ENCODE measurements at places on chromosomes 4 and X. TPM values are rescaled to one million over a fixed set of nuclear protein-coding genes. Genes with fewer than 3 reads are reported as not detected.

DNA sequence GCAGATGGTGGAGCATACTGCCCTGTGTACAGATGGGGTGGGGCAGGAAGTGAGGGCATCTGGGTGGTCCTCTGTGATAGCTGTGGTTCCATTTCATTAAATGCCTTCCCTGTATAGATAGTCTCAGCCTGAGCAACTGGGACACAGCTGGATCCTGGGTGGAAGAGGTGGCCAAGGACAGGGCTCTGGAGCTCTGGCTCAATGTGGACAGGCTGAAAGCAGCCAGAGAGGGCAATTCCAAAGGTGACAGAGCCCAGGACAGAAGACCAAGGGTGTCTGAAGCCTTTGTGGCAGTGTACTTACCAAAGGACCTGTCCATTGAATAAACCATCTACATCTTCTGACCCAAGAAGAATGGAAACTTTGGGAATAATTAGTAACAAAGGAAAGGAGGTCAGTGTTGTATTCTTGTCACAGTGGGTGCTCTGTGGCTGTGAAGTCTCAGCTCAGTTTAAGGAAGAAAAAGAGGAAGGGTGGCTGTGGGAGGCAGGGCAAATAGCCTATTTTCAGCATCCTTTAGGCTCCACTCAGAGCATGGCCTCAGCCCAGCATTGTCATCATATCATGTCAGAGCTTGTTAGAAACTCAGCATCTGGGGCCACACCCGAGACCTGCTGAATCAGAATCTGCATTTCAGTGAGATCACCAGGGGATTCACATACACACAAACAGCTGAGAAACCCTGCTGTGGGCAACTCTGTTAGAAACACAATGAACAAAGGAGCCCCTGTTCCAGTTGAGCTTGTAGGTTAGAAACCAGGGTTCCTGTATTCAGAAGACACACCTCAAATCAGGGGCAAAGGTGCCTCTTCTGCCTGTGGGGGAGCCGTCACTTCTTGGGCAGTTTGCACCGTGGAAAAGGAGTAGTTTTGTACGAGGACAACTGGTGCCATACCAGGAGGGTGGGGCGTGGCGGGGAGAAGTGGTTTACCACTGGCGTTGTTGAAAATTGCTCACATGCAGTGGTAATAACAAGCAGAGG is 168.6 kb downstream of the PTTG2 start:
- no peak for DNase-seq

The WNK3 gene
- 1.8 TPM for total RNA-seq

DNA sequence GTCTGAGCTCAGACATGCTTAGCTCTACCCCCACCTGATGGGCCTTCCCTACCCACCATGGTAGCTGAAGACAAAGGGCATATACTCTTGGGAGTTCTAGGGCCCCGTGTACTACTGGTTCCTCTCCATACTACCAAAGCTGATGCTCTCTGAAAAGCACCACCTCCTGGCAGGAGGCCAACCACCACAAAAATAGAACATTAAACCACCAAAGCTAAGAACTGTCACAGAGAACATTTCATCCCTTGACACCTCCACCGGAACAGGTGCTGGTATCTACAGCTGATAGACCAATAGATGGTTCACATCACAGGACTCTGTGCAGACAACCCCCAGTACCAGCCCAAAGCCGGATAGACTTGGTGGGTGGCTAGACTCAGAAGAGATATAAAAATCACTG is 13.4 kb downstream of the EDA2R start:
- no peak for DNase-seq

The ANXA3 gene
- total RNA-seq = 182 TPM

GRCh38 chr4:183248201-183248600 is 71.9 kb downstream of the CLDN22 start:
- no peak for DNase-seq

- no peak for DNase-seq
Observed at GRCh38 chr4:100986360-100986868, 360.9 kb downstream of the PPP3CA start.

All from upper lobe of right lung (tissue), 1 donor.